Right ventricle myocardium inferior (tissue), 1 donor: ENCODE measurements at places on chromosomes 2 and 18. TPM values are rescaled to one million over a fixed set of nuclear protein-coding genes. Genes with fewer than 3 reads are reported as not detected.

GRCh38 chr2:143248631-143249030, 119.4 kb downstream of the ARHGAP15 start:
- no peak for DNase-seq

- no peak for DNase-seq
Measured at GRCh38 chr2:164737612-164738081, 104.0 kb downstream of the COBLL1 start.

- no peak for DNase-seq
Measured at GRCh38 chr2:52077159-52077558, 1045.2 kb upstream of the NRXN1 start.

DNA sequence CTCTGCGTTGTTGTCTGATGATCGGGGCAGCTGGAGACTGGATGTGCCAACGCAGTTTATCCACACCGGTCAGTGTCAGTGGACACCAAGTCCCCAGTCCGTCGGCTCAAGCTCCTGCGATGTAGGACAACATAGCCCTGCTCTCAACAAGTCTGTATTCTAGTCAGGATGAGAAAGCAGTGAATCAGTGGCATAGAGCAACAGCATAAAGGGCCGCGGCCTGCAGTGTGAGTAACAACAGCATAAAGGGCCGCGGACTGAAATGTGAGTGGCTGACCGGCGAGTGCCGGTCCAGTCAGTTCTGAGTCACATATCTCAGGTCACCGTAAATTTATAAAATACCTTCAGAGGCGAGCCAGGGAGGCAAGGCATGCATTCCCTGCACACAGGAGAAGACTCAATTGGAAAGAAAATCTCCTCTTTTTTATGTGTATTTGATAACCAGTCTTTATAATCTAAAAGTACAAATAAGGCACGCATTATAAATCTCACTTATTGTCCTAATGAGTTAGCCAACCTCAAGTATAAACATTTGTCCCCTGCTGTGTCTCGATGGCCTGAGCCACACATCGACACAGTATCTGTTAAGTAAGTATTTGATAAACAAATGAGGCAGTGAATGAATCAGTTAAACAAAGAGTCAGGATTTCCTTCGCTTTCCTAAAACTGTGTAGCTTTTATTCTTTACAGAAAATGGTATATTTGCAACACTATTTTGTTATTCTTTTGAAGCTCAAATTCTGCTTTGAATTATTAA, 33.8 kb upstream of the NFATC1 start:
- no peak for DNase-seq

- DNase-seq, result no peak
Measured at GRCh38 chr2:180716186-180717180, 263.9 kb upstream of the UBE2E3 start.

DNA sequence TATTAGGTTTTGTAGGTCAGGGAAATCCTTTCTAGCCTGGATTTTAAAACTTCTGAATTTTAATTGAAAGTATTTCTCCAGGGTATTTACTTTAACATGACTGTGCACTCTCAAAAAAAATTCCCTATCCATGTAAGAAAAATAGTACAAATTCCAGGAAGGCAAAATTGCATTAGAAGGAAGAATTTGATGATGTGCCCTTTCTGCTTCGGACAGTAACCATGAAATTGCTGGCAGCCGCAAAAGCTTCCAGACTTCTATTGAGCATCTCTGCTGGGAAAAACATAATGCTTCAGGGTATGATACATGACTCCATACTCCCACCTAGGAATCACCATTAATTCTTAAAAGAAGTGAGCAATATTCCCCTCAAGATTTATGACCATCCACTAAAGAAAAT, 17.2 kb upstream of the KLF7 start:
- DNase-seq, result no peak

GRCh38 chr2:9793156-9793917, 49.9 kb upstream of the TAF1B start:
- no peak for DNase-seq

GRCh38 chr2:175430236-175430635, 248.7 kb upstream of the ATP5MC3 start:
- no peak for DNase-seq

- no peak for DNase-seq
Measured at GRCh38 chr18:23154823-23155500, 19.7 kb downstream of the CABLES1 start.

DNA sequence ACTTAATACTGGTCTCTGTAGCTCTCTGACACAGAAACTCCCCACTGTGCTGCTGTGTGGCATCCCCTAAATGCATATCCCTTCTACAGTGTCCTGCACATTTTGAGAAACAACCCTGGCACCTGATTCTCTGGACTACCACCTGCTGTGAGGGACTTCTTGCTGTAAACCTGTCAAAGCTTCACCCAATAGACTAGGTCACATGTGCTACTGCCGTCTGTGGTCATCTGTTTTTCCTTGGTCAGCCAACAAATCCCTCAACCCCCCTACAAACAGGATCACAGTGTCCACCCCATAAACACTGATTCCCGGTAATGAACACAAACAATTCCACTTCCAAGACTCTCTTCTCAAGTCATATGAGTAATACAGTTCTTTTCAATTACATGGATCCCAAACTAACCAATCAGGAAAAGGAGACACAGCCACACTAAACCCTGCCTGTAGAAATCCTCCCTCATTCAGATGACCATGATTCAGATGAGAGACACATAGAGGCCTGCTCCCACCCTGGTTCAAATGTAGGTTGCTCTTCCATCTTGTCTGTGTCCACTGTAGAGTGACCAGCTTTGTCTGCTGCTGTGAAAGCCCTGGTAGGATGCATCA, 1157.4 kb downstream of the RPIA start:
- no peak for DNase-seq

DNA sequence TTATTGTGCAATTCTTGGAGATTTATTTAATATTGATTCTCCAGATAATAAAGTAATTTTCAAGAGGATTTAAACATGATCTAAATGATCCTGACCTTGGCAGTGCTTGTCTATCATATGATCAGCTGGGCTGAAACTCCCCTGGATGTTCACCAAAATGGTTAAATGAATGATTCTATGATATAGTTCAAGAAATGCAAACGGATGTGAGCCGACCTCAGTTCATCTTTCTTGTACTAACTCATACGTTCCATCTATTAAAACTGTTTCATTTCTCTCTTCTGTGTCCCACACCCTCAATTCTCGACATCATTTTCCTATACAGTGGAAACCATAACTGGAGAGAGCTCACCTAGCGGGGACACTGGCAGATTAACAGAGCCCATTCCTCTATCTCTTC, 281.7 kb upstream of the CCDC68 start:
- no peak for DNase-seq

DNA sequence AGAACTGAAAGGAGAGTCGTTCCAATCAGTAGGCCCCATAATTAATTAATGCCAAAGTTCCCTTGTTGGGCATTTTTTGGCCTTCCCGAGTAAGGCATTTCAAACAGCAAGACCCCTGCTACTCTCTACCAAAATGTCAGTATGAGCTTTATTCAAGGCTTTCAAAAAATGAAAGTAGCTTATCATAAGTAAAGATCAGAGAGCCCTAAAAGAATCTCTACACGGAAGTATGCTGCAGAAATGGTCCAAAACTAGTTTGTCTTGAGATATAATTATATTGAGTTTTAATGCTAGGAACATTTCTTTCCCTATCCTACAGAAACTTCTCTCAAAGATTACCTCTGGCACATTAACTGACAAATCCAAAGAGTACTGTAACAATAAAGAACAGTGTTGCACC, 43.9 kb downstream of the RTN4 start:
- DNase-seq, result no peak

DNA sequence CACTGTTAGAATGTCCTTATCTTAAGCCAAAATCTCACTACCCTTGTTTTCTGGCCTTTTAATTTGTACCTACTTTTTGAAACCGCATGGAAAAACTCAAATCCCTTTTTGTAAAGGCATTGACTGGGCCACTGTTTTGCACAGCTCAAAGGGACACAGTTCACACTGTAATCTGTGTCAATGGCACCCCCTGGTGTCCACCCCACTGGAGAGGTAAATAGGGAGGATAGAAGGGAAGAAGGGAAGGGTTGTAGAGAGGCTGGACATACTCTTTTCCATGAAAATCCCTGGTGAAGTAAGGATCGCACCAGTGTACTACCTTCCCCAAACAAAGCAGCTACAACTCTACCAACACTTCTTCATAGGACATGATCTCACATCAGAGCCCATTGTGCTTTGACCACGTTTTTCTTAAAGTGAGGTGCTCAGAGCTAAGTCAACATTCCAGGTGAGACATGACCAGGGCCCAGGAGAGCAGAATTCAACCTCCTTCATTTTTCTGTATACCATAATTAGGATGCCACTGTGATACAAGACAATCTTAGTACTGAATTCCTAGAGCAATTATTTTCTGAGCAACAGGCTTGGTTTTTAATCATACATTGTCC, 92.4 kb upstream of the RMDN2 start:
- peak; percentile 93 for DNase-seq

DNA sequence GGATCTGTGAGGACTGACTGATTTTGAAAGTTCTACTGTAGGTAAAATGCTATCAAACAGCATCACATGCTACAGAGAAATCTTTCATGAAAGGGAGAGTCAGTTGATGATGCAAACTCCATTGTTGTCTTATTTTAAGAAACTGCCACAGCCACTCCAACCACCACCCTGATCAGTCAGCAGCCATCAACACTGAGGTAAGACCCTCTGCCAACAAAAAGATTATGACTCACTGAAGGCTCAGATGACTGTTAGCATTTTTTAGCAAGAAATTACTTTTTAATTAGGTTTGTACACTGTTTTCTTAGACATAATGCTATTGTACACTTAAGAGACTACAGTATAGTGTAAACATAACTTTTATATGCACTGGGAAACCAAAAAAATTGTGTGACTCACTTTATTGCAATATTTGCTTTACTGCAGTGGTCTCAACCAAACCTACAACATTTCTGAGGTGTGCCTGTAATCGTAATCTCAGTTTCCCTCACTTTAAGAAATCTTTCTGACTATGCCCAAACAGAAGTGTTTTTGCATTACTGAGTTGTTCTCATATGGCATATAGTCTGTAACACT, 42.8 kb downstream of the METTL8 start:
- no peak for DNase-seq

DNA sequence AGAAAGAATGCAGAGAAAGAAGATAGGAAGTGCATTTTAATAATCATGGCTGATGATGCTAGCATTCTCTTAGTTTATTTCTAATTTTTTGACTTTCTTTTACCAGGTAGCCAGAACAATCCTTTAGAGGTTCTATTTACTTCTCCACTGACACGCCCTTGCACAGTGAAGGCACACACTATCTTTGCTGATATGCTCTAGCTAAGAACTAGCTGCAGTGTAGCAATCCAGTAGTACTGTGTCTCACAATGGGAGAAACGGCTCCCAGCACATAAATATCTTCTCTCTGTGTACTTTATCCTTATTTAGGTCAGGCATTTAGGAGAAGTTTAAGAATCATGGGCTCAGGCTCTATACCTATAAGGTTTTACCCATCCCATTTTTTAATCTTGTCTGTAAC, 1005.4 kb downstream of the LRP1B start:
- DNase-seq, result no peak

GRCh38 chr2:23556929-23557328, 171.9 kb downstream of the KLHL29 start:
- DNase-seq, result peak; percentile 49

DNA sequence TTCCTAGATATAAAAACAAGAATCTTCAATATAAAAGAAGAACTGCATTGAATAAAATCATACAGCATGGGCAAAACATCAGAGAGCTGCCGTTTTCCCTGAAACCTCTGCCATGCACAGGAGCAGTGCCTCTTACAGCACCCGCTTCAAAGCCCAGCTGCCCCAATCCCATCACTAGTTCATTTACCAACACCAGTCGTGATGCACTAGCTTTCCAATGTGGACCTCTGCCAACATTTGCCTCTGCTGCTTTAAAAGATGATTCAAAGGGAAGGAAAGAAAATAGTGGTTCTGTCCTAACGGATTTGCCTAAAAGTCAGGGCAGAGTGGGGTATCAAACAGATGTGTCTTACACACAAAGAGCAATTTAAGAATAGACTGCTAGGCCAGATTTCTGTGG, 43.4 kb upstream of the AP1S3 start:
- no peak for DNase-seq

GRCh38 chr2:62593825-62594224, 87.8 kb upstream of the TMEM17 start:
- DNase-seq, result no peak

DNA sequence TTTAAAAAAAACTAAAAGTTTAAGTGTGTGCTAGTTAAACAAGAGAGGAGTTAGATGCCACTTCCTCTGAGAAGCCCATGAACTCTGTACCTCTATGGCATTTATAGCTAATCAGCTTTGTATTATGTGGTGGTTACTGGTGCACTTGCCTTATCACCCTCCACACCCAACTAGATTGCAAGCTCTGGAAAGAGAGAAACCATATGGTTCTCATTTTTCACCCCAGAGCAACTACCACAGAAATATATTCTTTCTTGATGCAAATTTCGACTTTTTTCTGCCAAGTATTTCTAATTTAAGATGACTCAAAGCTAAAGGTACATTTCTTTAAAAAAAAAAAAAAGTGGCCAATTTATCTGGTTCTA, 24.2 kb downstream of the RAPH1 start:
- DNase-seq, result no peak

TUBB8B gene
- not detected for total RNA-seq

CREG2 gene
- total RNA-seq, result not detected

CHMP1B gene
- 28.6 TPM for total RNA-seq

REG3A gene
- not detected for total RNA-seq
